NCI-H1105 (cell line): ENCODE measurements at places on chromosomes 1 and 21.

DNA sequence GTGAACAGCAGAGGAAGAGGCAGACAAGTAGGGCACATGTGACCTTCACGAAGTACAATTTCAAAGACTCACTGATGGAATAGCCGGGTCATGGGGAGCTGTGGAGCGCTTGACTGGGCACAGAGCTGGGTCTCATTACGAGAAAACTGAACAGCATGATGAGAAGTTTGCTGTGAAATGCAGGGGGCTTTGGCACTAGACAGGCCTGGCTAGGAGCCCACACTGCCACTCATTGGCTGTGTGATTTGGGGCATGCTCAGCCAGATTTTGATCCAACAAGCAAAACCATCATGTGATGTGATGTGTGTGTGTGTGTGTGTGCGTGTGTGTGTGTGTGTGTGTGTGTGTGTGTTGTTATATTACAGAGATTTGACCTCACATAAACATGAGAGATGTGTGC, 4.9 kb upstream of the IFNGR2 start:
- no peak for DNase-seq

GRCh38 chr1:70195342-70195741, 10.0 kb downstream of the LRRC40 start:
- DNase-seq: no peak

GRCh38 chr1:33298623-33299277, 22.1 kb downstream of the A3GALT2 start:
- no peak for DNase-seq

DNA sequence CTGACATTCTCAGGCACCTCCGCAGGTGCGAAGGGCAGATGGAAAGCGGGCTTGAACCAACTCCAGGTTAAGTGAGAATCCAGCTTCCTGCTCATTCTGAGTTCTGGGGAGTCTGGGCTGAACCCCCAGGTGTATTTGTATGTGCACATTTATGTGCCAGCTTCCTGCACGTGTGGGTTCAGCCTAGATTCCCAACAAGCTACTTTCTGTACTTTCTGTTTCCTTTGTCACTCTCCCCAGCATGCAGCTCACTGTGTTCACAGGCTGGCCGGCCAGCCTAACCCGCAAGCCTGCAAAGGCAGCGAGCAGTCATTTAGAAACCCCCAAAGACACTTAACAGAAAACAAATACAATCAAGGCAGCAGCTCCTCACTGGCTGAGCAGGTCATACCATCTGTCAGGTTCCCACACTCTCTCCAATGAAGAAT, 1.3 kb upstream of the IL19 start:
- no peak for DNase-seq

GRCh38 chr1:235142991-235143390, 14.4 kb upstream of the TOMM20 start:
- DNase-seq: no peak

DNA sequence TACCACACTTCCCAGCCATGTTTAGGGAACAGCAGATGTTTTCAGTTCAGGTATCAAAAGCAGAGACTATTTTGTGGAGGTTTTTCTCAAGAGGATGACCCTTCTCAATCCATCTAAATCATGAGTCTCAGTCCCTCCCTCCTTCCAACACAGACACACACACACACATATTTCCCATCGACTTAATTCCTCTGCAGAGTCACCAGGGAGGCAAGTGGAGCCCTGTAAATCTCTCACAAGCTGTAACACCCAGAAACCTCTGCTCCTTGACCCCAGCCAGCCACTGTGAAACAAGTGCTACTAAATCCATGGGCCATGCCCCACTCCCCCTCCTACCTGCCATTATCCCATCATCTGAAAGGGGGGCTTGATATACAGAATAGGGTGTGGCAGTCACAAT, 10.6 kb upstream of the KCND3 start:
- DNase-seq: no peak

GRCh38 chr1:223631956-223632355, 33.5 kb downstream of the CAPN8 start:
- no peak for DNase-seq

GRCh38 chr1:7539769-7540175, 231.3 kb upstream of the VAMP3 start:
- no peak for DNase-seq

DNA sequence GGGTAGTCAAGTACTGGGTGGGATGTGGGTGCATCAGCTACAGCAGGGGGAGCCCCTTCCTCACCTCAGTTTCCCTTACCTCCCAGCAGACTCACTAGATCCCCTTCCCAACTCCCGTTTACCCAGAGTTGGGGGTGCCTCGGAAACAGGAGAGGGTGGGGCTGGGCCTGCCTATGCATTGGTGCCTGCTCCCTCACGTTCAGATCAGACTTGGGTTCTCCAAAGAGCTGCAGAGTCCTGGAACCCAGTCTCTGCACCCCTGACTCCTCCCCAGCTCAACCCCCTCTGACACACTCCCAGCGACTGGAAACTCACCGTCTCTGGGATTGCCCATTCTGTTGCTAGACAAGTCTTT, 6.0 kb downstream of the FOXO6 start:
- DNase-seq: no peak

- DNase-seq: no peak
Measured at GRCh38 chr1:219783605-219784235, 144.6 kb downstream of the SLC30A10 start.

DNA sequence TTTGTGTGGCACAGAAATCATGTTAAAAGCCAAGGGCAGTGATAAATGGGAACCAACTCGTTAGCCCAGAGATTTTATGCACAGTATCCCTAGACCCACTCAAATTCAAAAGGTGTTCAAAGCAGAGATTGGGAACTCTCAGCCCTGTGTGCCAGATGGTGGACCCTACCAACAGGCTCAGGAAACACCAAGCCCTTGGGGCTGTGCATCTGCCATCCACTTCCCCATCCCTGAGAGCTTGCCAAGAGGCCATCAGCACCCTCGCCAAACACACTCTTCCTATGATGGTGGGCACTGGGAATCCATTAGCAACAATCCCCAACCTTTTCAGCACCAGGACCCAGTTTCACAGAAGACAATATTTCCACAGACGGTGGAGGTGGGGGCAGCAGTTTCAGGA, 194.2 kb upstream of the NFIA start:
- DNase-seq: no peak

GRCh38 chr1:30545365-30545764, 178.0 kb downstream of the MATN1 start:
- DNase-seq: no peak

DNA sequence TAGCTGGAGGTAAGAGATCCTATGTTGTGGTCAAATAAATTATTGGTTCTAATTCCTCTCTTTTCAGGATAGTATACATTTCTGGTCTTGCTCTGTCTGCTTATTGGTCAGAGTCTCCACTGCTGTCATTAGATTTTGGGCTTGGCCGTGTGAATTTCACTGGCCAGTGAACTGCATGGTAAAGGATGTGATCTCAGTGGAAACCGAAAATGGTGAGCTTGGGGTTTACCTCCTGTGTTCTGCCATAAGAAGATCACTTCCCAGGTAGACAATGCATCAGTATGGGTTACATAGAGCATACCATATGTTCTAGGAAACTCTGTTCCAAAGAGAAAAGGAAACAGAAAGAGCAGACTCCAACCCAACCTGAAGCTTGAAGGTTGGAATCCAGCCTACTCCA, 1123.3 kb upstream of the B3GALT2 start:
- no peak for DNase-seq

- no peak for DNase-seq
Measured at GRCh38 chr1:37629726-37630425, 4.8 kb downstream of the RSPO1 start.

DNA sequence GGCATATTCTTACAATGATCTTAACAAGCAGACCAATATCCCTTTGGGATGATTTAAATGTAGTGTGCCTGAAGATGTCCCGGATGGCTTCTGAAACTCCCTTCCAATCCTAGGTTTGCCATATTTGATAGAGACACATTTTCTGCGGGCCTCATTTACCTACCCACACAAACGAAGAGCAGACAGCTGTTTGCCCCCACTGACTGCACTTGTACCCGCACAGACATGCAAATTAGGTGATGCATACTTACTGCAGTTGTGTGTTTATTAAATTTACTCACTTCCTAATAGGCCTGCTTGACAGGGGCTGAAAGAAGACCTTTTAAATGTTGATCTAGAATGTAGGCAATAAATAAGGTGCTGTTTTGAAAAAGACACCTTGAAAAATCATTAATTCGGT, 257.9 kb upstream of the RRP15 start:
- no peak for DNase-seq

DNA sequence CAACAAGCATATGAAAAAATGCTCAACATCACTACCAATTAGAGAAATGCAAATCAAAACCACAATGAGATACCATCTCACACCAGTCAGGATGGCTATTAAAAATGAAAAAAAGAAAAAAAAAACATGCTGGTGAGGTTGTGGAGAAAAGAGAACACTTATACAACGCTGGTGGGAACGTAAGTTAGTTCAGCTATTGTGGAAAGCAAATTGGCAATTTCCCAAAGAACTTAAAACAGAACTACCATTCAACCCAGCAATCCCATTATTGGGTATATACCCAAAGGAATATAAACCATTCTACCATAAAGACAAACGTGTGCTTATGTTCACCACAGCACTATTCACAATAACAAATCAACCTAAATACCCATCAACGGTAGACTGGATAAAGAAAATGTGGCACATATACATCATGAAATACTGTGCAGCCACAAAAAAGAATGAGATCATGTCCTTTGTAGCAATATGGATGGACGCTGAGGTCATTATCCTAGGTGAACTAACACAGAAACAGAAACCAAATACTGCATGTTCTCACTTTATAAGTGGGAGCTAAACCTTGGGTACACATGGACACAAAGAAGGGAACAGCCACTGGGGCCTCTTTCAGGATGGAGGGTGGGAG, 49.5 kb downstream of the LYST start:
- DNase-seq: no peak

DNA sequence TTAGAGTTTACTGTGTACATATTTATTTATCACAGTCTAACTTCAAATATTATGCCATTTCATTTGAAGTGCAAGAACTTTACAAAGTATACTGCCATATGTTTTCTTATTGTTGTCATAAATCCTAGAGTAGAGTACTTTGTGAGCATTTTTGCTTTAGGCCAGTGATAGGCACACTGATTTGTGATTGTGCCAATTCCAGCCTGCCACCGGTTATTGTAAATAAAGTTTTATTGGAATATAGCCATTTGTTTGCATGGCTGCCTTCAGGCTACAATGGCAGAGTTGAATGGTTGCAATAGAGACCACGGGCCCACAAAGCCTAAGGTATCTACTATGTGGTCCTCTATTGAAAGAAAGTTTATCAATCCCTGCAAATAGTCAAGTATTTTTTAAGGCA, 175.8 kb upstream of the GALNT2 start:
- no peak for DNase-seq

- no peak for DNase-seq
Measured at GRCh38 chr1:193105821-193106177, 585 bp upstream of the GLRX2 start.

DNA sequence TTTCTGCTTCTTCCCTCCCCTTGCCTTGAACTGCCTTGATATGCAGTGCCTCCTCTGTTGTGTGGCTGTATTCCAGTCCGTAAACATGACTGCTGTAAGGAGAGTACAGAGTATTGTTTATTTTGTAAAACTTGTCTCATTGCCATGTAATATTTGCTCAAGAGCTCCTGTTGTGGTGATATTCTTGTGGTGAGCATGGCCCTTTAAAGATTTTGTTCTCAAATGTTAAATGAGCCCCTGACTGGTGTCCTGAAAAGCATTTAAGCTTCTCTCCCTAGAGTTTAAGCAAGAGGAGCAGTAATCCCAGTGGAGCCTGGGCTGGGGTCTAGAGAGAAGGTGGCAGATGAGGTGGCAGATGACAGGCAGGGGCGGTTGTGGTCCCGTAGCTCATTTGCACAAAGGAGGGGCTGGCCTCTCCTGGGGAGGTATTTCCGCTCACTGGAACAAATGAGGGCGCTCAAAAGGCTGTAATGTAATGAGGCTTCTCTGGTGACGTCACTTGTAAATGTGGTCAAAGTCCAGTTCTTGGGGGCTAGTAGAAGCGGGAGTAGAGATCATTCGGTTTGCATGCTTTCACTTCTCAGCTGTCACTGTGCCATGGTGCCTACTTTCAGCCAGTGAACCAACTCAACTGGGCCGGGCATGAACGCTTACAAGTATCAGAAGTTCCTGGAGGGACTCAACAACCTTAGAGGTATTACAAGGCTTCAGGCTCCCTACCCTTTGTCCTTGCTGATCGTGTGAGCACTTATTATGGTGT, 46.0 kb upstream of the MACF1 start:
- DNase-seq: no peak

- DNase-seq: no peak
Measured at GRCh38 chr1:43274125-43274803, 4.5 kb downstream of the TMEM125 start.

- no peak for DNase-seq
Measured at GRCh38 chr1:53412285-53413174, 46.7 kb upstream of the DMRTB1 start.

GRCh38 chr1:27536010-27536757, 46.2 kb upstream of the WASF2 start:
- DNase-seq: no peak

DNA sequence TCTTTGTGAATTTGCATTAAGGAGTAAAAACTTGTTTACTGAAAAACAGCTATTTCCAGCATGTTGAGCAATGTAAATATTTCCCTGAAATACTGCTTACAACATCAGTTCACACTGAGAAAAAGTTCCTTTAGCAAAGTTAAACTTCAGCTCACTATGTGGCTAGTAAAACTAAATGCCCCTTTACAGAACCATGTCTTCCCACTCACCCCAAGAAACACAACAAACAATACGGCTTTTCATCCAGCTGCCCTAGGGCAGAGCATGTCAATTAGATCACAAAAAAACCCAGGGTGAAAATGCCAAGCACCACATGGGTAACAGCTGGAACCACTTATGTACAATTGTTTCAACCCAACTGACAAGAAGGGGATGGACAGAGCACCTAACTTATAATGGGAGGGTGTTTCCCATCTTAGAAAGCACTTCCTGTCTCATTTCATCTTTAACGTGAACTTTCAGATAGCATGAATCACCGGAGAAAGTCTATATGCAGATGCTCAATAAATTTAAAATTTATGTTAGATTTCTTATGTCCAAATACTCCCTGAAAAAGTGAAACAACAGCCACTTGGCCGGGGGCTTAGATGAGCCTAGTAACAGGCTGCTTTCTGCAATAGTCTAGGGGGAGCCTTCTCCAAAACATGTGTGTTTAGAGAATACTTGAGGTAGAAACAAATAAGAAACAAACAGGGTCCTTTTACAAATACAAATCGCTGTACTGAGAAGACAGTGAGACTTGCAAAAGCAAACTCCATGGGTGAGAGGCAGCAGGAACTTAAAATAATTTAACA, 6.6 kb downstream of the NID1 start:
- DNase-seq: no peak
